ENCODE measurements at places on chromosomes 1 and 21.

- no peak for DNase-seq
Measured at GRCh38 chr1:66069976-66070876, 277.5 kb downstream of the PDE4B start.

DNA sequence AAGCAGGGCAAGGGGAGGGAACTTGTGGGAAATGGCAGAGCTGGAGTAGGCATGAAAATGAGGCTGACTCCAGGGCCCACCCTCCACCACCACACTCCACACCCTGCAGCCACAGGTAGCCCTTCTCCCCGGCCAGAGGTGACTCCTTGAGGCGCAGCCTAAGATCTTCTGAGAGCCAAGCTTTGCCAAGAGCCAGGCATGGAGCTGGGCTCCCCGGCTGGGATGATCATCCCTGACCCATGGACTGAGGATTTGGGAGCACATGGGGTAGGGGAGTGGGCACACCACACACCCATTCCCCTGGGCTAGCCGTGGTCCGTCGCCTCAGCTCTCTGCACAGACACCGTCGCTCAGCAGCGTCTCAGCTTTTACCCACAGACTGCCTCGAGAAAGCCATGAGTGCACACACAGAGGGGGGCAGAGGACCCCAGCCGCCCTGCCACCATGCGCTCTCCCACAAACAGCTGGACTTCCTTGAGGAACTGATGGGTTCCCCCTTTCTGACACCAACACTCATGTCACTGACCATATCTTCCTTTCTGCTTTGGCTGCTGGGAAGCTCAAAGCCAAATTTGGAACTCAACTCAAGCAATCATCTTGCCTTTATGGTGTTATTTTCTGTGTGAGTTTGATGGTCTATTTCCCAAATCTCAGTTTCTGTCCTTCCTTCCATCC is 123.6 kb upstream of the RUNX3 start:
- no peak for DNase-seq

DNA sequence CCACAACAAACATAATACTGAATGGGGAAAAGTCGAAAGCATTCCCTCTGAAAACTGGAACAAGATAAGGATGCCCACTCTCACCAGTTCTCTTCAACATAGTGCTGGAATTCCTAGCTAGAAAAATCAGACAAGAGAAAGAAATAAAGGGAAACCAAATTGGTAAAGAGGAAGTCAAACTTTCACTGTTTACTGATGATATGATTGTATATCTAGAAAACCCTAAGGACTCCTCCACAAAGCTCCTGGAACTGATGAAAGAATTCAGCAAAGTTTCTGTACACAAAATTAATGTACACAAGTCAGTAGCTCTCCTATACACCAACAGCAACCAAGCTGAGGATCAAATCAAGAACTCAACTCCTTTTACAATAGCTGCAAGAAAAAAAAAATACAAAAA is 6.9 kb upstream of the F13B start:
- no peak for DNase-seq

GRCh38 chr1:226708967-226709396 is 30.1 kb downstream of the ITPKB start:
- no peak for DNase-seq

GRCh38 chr1:8390707-8391106 is 72.8 kb downstream of the SLC45A1 start:
- DNase-seq = no peak

DNA sequence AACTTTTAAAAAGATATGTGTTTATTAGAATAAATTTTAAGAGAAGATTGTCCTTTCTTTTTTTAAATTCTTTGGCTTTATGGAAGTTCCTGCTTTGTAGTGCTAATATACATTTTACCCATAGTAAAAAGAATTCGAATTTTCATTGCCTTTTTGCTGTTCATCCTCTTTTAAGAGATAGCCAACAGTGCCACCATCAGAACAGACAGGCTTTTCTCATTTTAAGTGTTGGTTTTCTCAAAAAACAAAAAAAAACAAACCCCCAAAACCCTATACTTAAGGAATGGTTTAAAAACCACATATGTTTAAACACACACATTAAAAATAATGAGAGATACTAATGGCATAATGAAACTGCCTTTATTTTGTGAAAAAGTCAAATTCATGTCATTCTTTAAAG is 118.8 kb downstream of the NEK7 start:
- no peak for DNase-seq

- peak; percentile 40 for DNase-seq
Measured at GRCh38 chr21:44958471-44959191, 18.8 kb downstream of the SLX9 start.

GRCh38 chr1:23425193-23425494 is 596 bp upstream of the TCEA3 start:
- DNase-seq = no peak

DNA sequence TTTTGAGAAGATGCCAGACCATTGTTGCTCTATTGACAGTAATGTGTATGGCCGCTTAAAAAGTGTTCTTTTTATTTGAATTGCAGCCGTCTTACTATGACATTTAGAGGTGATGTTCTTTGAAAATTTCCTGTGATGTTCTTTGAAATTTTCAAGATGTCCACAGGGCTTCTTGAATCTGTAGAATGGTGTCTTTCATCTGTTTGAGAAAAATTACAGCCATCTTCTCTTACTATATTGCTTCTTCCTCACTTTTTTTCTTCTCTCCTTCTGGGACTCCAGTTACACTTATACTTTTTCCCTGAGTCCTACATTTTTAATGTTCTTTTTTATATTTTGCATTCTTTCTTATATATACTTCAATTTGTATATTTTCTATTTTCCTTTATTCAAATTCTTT is 57.4 kb downstream of the DIP2A start:
- no peak for DNase-seq

- peak; percentile 42 for DNase-seq
Measured at GRCh38 chr1:32351399-32352238, 10.7 kb downstream of the FAM229A start.

DNA sequence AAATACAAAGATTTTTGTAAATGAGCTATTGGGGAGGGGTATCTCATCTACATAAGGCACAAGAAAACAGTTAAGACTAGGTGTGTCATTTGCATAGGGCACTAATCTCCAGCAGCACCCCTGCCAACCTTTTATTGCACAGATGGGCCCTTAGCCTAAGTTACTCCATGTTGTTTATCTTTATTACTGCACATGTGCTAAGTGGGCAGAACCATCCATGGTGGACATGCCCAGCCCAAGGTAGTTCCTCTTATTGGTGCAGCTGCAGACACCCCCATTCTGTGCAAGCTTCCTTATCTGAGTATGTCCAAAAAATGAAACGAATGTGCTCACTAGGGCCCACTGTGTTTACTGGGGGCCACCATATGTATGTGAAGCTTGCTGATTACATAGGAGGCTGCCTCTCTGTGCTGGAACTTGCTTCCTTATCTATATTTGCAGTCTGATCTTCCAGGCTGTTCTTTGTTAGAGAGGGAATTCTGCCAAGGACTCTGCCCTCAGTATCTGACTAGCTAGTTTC is 77.3 kb upstream of the NEK7 start:
- DNase-seq = no peak

DNA sequence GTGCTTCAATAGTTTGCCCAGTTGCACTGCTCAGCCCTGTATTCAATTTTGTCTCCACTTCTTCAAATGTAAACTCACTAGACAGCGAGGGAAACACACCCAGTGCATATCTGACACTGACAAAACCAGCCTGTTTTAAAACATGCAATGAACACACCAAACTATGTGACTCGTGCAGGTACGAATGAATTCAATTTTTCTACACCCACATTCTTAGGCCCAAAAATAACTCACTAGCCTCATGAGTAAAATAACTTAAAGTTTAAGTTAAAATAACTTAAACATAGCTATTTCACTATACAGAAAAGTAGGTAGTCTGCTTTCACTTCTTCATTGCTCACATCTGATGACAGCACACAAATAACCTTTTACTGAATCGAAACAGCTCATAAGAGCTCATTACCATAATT is 21.1 kb downstream of the TTC13 start:
- DNase-seq = no peak

DNA sequence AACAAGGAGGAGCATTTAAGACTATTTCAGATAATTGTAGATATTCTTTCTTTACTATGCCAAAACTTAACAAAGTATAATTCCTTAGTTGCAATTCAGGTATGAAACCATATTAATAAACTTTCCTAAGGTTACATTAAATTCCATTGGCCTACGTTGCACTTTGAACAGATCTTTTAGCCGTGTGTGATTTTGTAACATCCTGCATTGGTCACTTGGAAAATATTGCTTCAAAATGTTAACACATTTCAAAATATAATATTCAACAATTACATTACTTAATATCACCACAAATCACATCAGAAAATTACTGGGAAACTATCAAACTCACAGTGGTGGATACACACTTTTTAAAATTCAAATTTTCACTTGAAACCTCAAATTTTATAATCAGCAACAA is 20.2 kb downstream of the ETS2 start:
- no peak for DNase-seq

GRCh38 chr1:98277118-98277517 is 356.3 kb upstream of the DPYD start:
- DNase-seq = peak; percentile 8

- no peak for DNase-seq
Measured at GRCh38 chr21:39713905-39714304, 31.1 kb upstream of the IGSF5 start.

- no peak for DNase-seq
Measured at GRCh38 chr1:154773551-154773950, 96.5 kb downstream of the KCNN3 start.
